CD4-positive, alpha-beta T cell treated with Interleukin-2 at 100 ng/mL for 4 hours (primary cell): ENCODE measurements at places on chromosomes 6 and 20.

GRCh38 chr6:10460096-10460495 is 45.2 kb upstream of the TFAP2A start:
- DNase-seq = no peak

DNA sequence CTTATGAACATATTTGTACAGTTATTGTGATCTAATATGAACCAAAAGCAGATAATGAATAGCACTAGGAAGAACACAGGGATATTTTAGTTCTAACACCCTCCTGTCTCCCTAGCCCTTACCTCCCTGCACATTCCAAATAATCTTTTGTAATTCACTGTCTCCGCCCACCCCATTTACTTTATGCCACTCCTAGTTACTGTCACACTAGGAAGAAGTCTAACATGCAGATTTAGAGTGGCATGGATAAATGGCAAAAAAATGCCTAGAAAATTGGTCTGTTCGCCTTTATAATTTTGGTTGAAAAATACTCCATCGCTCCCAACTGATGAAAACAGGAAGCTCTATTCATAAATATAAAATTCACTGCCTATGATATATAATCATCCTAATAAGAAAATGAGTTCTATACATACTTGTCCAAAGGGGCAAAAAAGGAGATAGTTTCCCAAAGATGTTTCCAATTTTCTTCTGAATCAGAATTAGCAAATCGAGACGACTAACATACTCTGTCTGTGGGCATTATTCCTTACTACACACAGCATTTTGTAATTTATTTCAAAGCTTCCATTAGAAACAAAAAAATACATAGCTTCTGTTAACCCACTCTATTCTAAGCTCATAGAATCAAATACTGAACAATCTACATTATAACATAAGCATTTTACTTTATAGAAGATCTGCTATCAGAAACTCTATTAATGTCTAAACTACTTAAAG is 1.3 kb upstream of the RUNX2 start:
- no peak for DNase-seq

DNA sequence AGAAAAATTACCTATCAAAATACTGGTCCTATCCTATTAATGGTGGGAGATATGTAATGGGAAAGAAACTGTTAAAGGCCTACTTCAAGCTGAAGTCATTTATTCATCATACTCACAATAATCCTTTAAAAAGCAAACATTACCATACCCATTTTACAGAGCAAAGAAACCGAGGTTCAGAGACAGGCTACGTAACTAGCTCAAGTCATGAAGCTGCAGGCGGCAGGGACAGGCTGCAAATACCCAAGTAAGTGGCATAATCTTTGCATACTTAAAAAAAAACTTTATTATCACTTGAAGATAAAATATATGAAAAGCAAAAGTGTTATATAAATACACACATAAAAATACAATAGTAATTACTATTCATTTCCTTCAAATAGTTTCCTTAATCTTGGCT is 2.6 kb downstream of the RALGAPA2 start:
- DNase-seq = no peak

DNA sequence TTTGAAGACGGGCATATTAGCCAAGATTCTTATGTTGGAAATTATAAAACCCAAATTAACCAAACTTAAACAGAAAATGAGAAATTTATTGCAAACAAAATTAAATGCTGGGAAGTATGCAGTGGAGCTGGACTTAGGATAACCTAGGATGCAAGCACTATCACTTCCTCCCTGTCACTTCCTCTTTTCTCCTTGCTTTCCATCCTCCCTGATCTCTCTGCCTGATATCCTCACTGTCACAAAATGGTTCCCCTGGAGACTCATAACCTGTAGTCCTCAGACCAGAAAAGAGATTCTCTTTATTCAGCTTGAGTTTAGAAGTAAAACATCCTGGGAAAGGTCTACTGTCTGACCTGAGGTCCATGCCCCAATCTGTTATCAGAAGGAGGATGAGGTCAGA is 7.4 kb upstream of the KLHL32 start:
- no peak for DNase-seq

DNA sequence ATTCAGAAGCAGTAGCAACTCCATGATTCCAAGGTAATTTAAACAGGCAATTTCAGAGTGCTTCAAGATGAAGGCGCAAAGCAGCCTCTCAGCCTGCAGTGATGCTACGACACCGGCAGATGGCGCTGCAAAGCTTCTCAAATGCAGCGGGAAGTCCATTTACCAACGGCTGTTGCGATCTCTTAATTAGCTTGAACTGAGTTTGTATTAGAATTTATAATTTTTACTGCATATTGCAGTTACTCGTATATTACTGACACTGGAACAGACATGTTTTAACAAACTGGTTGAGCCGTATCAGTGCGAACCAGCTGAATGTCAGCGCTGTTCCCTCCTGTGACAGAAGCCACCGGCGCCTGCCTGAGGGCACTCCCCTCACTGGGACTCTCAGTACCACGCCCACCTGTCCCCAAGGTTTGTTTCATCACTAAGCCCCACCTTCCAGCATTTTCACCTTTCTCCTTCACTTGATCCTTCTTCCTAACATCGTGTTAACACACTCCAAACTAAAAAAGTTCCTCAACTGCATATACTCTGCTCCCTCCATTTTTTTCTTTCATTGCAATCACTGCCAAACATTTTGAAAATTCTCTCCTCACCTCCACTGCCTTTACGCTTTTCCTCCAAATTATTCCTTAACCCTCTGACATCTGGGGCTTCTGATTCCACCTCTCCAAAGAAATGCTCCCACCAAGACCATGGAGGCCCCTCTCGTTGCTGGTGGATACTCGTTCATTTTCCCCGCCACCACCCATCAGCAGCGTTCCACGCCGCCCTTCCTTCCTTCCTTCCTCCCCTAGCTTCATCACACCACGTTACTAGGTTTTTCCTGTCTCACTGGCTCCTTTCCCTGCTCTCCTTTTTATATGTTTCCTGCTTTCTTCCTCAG is 14.5 kb downstream of the GNL1 start:
- DNase-seq = peak; percentile 89

DNA sequence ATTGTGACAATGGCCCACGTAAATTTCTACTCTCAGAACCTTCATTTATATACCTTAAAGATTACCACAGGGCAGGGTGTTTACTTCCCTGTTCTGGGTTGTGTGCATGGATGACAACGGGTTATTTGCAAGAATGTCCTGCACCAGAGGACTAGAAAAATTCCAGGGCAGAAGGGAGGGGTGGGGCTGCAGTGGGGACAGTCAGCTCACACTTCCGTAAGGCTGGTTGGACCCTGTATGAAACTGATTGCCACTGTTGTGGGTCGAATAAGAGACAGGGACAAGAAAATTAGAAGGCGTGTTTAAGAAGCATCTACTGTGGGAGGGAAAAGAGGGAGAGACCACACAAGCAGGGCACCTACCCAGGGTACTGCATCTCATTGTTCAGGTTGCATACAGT is 96.5 kb downstream of the SNAP25 start:
- DNase-seq = no peak

- DNase-seq = no peak
Measured at GRCh38 chr6:3788408-3789017, 37.0 kb upstream of the PXDC1 start.

GRCh38 chr6:168181316-168181715 is 102.3 kb upstream of the FRMD1 start:
- DNase-seq = no peak

DNA sequence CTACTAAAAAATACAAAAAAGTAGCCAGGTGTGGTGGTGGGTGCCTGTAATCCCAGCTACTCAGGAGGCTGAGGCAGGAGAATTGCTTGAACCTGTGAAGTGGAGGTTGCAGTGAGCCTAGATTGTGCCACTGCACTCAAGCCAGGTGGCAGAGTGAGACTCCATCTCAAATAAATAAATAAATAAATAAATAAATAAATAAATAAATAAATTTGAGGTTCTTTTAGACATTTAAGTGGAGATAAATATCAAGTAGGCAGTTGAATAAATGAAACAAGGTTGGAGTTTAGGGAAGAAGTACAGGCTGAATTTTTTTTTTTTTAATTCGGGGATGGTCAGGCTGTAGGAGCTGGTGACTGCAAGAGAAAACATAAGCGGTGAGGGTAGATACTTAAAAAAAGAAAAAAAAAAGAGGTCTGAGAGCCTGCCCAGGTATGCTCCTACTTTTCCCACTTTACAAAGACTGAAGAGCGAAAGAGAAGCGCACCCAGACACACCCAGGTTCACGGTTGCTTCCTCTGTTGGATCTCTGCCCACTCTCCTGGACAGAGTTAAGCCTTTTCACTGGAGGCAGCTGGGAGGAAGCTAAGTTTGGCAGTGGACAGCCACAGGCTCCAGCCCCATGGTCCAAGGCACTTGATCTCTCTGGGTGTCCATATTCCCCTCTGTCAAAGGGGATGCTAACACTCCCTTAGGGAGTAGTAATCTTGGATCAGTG is 100.9 kb upstream of the PRDM1 start:
- DNase-seq = no peak

DNA sequence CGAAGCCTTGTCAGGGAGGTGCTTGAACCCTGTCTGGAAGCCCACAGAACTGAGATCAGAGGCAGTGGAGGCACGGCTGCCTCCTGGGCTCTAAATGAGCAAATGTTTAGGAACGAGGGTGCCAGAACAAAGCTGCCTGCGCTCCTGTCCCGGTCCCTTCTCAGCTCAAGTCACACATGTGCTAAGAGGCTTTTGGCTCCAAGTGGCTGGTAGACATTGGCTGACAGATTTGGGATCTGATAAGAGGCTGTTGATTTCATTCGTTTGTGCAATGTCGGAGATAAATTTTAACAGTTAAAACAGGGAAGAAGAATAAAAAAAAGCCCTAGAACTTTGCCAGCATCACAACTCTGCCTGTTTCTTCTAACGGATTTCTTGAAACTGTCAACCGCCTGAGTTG is 191.8 kb downstream of the NRN1 start:
- no peak for DNase-seq

GRCh38 chr6:30748851-30749540 is 4.6 kb upstream of the IER3 start:
- no peak for DNase-seq

- DNase-seq = no peak
Measured at GRCh38 chr6:143822584-143823024, 20.5 kb upstream of the LTV1 start.

GRCh38 chr20:50559856-50560638 is 49.9 kb downstream of the PTPN1 start:
- DNase-seq = no peak

DNA sequence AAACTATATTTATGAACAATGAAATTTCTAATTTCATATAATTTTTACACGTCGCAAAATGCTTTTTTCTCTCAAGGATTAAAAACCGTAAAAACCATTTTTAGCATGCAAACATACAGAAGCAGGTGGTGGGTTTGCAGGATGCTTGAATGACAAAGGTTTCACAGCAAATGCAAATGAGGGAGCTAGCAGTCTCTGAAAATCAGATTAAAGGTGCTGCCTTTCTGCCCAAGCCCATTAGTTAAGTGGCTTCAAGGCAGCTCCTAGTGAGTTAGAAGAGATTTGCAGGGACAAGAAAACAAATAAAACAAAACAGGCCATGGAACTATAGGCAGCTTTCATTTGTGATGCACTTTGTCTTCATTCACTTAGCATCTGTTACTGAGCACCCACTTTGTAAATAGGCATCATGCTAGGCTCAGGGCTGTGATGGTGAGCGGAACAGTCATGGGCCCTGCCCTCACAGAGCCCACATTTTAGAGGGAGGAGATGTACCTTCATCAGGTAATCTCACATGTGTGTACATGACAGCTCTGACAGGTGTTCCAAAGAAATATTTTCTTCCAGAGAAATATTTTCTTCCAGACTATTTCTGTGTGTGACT is 29.5 kb downstream of the NAPB start:
- DNase-seq = no peak

- DNase-seq = peak; percentile 99
Measured at GRCh38 chr20:50509923-50510705, at the start of gene PTPN1. Gene PTPN1, plus strand, starts transcription at chr20:50510383. Its CDS starts 145 bp downstream, at chr20:50510528.

DNA sequence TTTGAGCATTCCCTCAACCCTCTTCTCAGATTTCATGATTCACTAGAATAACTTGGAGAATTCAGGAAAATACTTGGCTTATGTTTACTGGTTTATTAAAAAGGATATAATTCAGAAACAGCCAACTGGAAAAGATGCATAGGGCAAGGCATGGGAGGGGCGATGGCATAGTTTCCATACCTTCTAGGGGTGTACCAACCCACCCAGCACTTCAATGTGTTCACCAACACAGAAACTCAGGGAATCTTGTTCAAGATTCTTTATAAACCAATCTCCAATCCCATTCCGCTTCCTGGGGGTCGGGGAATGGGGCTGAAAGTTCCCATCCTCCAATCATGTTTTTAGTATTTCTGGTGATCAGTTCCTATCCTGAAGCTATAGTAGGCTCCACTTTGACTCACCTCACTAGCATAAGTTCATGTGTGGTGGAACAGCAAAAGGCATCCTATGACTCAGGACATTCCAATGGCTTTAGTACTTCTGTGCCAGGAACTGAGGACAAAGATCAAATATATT is 164.4 kb downstream of the SIM1 start:
- no peak for DNase-seq

- DNase-seq = no peak
Measured at GRCh38 chr6:105821027-105821426, 265.1 kb upstream of the PRDM1 start.
